ENCODE measurements at places on chromosomes 6 and 20. TPM values are rescaled to one million over a fixed set of nuclear protein-coding genes. Genes with fewer than 3 reads are reported as not detected.

GRCh38 chr6:145017516-145017915 is 717.8 kb downstream of the EPM2A start:
- DNase-seq = no peak

The FAM83B gene
- 3.9 TPM for total RNA-seq

The BACH2 gene
- 4.5 TPM for total RNA-seq

- no peak for DNase-seq
Measured at GRCh38 chr6:5399391-5399790, 138.1 kb downstream of the FARS2 start.

- DNase-seq = no peak
Measured at GRCh38 chr6:131628726-131629125, 684 bp upstream of the MED23 start.

DNA sequence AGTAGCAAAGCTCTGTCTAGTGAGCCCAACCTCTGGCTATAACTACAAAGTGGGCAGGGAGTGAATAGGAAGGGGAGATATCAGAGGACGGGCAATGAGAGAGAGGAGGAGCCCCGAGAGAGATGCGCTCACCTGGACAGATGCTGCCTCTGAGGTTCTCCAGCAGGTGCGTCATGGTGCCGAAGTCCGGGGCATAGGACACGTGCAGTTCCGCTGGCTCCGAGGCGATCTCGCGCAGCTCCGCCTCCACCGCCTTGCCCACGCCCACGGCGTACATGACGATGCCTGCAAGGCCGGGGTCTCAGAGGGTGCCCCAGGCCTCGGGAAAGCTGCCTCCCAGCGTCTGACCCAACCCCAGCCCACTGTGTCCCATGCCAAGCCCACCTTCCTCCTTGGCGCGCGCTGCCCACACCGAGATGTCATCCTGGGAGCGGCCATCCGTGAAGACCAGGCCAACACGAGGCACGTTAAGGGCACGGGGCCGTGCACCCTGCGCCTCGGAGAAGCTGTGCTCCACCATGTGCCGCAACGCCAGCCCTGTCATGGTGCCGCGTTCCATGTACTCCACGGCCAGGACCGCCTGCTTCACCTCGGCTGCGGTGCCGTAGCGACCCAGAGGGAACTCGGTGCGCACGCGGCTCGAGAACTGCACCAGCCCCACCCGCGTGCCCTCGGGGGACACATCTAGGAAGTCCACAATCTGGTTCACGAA is 8.7 kb upstream of the RBPJL start:
- DNase-seq = no peak

DNA sequence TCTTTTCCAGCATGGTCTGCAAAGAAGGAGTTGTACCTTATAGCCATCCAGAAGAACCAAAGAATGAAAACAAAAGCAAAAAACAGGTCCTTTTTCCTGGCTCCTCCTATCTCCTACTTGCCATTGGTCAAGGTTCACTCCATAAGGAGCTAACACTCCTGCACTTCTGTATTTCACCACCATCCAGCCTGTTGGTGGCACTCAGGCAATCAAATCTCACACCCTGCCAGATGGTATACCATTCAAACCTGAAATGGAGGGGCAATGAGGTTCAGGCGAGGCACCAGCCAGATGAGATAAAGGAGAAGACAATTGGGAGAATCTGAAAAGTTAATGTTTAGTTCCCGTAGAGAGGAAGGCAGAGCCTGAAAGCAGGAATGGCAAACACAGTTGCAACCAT is 203.8 kb downstream of the ALDH8A1 start:
- no peak for DNase-seq

GRCh38 chr6:91241946-91242613 is 655.2 kb upstream of the MAP3K7 start:
- DNase-seq = no peak

- DNase-seq = no peak
Measured at GRCh38 chr6:159376516-159377158, 207.4 kb downstream of the FNDC1 start.

The OLIG3 gene
- 5.4 TPM for total RNA-seq

The AVP gene
- 0.50 TPM for total RNA-seq

GRCh38 chr6:63609231-63609630 is 26.4 kb upstream of the PHF3 start:
- no peak for DNase-seq

GRCh38 chr6:113694278-113695077 is 162.7 kb upstream of the MARCKS start:
- no peak for DNase-seq

The TRIM15 gene
- 0.35 TPM for total RNA-seq

The PI16 gene
- 0.17 TPM for total RNA-seq
